ENCODE measurements at places on chromosomes 1 and 21.

GRCh38 chr1:183466781-183467180 lies 5.5 kb upstream of the SMG7 start:
- DNase-seq = no peak

DNA sequence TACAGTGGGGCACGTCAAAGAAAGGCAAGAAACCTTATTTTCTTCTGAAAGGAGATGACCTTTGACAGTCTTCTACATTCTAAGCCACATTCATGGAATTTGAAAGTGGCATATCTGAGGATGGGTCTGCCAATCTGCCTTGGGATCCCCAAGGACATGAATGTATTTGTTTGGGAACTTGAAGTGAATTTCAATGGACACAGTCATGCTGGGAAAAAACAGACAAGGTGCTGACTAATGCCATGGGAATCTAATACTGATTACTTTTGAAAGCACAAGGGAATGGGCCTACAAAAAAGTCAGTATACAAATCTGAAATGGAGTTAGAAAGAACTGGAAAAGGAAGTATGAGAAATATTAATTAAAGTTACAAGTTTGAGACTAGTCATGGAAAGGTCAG lies 128.8 kb downstream of the KCNJ6 start:
- DNase-seq = peak; percentile 82

DNA sequence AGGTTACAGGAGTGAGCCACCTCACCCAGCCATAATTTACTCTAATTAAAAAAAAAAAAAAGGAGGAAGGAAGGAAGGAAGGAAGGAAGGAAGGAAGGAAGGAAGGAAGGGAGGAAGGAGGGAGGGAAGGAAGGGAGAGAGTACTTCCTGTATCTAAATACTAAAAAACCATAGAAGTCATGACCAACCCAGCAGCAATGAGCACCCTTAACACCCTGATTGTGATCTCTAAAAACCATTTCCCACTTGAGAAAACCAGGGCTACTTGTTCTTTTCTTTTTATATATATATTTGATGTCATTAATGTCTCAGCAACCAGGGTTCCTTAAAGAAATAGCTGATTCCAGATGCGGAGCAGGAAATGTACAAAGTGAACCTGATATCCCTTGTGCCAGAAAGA lies 31.2 kb downstream of the ARID4B start:
- DNase-seq = no peak

- DNase-seq = no peak
These were observed 16.9 kb downstream of the GPR157 start for GRCh38 chr1:9111957-9112356.
